Right renal pelvis (tissue), 4 donors: ENCODE measurements at places on chromosomes 12 and 14.

- DNase-seq, result no peak
These were observed 57.2 kb upstream of the AEBP2 start for GRCh38 chr12:19382111-19382526.

DNA sequence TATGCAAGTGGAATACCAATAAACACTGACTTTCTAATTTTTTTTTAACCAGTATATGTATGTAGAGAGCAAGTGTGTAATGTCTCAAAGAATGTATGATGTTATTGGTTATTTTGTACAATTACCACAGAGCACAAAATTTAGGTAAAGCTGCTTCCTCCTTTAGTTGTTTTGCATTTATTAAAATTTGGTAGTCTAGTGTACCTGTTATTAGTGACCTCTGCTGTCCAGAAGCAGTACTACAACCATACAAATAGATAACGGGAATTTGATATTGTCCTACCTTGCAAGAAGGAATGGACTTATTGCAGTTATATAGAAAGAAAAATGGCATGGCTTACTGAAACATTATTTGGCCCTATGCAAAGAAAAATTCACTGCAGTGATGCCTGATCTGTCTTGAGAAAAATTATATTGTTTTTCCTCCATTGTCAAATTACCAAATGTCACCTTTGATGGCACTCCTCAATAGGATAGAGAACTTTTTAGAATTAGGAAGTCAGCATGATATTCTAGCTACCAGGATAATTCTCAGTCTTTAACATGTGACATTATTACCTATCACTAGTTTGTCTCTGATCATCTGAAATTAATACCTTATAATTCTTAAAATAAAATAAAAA is 153.9 kb upstream of the RMST start:
- peak; percentile 30 for DNase-seq

DNA sequence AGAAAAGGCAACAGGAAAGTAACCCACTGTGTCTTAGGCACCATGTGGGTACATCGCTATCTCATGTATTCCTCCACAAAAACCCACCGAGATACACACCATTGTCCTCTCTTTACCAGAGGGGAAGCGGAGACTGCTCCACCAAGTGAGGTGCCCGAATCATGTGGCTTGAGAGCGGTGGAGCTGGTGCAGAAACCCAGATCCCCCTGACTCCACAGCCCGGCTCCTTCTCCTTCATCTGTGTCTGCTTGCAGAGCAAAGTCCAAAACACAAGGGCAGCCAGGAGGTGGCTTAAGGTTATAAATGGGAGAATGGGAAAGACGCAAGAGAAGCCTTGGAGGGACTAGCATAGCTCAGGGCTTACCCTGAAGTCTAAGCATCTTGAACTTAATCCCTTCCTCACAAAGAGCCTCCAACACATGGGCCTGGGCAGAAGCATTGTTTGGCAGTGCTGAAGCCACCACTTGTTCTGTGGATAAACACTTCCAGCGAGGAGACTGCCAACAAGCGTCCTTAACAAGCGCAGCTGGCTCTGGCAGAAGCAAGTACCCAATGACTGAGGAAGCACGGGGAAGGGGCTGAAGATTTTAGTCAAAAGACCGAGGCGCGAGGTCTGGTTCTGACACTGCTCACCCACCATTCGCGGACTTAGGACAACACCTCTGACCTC is 83.0 kb downstream of the TTC7B start:
- DNase-seq, result no peak

GRCh38 chr12:4121506-4122020 is 152.0 kb upstream of the CCND2 start:
- no peak for DNase-seq
